NCI-H524 (cell line): ENCODE measurements at places on chromosomes 7 and 10.

- DNase-seq, result peak; percentile 96
These were observed 254.3 kb downstream of the CDK14 start for GRCh38 chr7:90850471-90850870.

- DNase-seq, result peak; percentile 34
These were observed 337.5 kb upstream of the KCND2 start for GRCh38 chr7:119935418-119936025.

- DNase-seq, result no peak
These were observed 114.9 kb upstream of the SORCS3 start for GRCh38 chr10:104526188-104526587.

DNA sequence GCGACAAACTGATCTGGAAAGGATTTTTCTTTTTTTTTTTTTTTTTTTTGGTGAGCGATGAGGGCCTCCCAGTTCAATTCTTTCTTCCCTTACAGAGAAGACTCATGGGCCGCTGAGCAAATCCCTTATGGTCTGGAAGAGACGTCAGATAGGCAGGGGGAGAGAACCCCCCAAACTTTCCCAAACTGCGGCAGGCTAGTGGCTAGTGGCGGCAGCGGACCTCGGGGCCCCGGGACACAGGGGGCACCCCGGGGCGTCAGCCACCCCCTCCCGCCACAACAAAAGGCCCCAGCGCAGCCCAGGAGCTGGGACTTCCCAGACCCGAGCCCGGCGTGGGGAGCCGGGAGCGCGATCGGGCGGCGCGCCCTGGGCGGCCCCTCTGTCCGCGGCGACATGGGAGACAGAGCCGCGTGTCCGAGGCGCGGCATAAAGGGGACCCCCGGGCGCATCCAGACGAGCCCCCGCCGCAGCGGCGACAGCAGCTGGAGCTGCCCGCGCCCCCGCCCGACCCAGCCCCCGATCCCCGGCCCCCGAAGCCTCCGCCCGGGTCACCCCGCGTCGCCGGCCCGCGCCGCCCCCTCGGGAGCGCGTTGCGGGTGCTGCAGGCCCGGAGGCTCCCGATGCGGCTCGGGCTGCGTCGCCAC lies 755 bp downstream of the FAM171A1 start:
- no peak for DNase-seq

DNA sequence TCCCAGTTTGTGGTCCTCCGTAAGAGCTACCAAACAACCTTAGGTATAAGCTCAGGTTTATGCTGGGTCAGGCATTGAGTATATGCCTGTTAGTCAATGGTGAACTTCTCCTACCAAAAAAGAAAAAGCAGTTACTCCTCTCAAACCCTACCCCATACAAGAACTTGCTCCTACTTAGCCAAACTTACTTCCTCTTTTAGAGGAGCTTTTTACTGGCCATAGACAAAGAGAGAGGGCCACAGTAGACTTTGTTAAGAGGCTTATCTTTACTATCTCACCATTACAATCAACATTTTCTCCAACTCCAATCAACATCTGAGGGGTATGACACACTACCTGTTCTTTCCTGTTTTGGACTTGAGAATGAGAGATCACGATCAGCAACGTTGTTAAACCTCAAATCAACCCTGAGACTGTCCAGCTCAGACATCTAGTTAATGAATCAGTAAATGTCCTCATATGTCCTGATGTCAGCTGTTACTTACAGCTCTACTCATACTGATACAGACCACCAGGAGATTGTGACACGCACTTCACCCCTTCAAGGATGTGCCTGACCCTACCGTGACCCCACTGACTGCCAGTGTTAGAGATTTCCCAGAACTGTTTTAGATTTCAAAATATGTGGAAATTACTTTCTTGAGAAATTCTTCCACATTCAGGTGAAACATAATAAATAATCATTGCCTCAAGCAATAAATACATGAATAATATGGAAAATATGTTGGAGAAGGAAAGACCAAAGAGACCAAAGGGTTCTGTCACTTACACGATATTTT lies 18.4 kb upstream of the CCDC71L start:
- DNase-seq, result no peak

- DNase-seq, result no peak
These were observed 109.7 kb downstream of the ELMO1 start for GRCh38 chr7:37338966-37339365.

DNA sequence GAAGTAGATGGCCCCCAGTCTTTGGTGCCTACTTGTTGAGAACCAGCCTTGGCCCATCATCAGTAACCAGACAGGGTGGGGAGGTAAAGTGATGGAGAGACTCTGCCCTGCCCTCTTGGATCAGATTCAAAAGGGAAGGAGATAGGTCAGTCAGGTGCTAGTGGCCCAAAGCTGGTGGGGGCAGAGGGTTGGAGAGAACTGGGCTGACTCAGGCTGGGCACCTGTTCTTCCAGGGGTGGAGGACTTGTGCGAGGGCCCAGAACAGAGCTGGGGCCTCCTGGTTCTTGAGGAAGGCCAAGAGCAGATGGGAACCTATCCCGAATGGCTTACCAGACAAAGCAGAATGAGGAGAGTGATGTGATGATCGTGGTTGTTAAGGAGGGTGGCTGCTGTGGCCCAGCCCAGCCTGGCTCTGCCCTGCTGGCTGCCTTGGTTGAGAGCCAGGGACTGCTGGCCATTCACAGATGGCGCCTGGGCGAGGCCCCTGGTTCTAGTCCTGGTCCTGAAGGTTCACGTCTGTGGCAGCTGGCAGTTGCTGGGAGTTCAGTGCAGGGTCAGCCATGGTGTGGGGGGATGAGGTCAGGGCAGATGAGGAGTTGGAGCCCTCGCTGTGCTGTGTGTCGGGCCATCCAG lies 36.6 kb downstream of the PALD1 start:
- no peak for DNase-seq

- DNase-seq, result no peak
These were observed 10.5 kb downstream of the CRCP start for GRCh38 chr7:66125052-66125694.

GRCh38 chr7:150778738-150779301 lies 21.3 kb downstream of the TMEM176B start:
- peak; percentile 74 for DNase-seq

- DNase-seq, result peak; percentile 1
These were observed 72.6 kb downstream of the FAM53B start for GRCh38 chr10:124671486-124672075.

- peak; percentile 93 for DNase-seq
These were observed 323.8 kb downstream of the DPP6 start for GRCh38 chr7:154375956-154376355.

- no peak for DNase-seq
These were observed 652 bp downstream of the KAZALD1 start for GRCh38 chr10:101062232-101063049.

DNA sequence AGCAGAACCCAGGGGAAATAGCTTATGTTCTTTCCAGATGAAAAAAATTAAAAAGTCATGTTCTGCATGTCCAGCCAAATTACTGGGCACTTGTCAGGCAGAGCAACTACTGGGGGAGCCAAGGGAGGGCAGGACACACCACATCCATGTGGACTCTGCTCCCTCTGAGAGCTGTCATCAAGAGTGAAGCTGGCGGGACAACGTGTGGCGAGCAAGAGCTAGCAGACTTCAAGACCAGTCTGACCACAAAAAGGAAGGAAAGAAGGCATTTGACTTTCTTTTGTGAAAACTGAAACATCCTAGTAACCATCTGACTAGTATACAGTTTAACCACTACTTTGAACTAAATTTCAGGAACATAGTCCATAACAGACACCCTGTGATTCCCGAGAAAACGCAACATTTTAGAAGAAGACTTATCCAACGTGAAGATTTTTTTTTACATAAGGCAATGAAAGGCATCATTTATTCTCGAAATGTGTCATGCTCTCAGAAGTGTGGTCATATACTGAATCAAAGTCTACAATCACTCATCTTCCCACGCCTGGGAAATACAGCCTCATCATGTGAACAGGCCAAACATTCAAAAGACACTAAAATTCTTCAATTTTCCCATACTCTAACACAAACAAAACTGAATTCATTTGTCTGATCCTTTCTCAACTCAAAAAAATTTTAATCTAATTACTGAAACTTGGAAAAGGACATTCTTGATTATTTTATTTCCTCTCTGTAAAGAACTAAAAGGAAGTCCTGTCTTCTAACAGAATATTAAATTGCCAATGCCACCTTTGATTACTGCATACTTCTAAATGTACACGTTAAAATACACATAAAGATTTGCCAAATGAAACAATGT lies 15.5 kb downstream of the CYTH3 start:
- DNase-seq, result no peak

DNA sequence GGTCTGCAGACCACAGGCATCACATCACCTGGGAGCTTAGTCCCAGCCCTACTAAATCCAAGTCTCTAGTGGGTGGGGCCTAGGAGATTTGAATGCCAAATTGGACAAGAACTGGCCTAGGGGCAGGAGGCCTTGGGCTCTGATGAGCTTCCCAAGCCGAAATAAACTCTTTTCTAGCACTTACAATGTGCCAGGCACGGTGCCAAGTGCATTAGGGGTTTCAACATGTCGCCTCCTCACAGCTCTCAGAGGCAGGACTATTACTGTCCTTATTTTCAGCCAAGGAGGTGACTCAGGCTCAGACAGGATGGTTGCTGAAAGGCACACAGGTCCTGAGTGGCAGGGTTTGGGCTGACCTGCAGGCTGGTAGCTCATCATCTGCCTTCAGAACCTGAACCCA lies 9.2 kb upstream of the CPA1 start:
- DNase-seq, result no peak

DNA sequence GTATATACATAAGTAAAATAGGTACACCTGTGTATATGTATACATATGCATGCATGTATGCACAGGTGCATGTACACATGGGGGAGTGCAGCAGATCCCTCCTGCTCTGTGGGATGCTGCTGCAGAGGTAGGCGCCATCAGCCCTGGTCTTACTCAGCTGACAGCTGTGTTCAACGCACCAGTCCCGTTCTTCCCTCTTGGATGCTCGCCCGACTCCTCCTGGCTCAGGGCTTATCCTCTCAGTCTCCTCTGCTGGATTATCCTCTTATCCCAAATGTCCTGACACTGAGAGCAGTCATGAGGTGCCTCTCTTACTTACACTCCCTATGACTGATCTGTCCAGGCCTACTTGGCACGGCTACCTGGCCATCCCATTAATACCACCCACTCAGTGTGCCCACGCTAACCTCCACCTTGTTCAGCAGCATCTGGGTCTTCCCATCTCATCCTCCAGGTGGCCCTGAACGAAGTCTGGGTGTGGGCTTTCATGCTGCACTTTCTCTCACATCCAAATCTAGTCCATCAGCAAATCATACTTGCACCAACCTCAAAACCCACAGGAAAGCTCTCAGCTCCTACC lies 357.1 kb downstream of the TCERG1L start:
- DNase-seq, result no peak

DNA sequence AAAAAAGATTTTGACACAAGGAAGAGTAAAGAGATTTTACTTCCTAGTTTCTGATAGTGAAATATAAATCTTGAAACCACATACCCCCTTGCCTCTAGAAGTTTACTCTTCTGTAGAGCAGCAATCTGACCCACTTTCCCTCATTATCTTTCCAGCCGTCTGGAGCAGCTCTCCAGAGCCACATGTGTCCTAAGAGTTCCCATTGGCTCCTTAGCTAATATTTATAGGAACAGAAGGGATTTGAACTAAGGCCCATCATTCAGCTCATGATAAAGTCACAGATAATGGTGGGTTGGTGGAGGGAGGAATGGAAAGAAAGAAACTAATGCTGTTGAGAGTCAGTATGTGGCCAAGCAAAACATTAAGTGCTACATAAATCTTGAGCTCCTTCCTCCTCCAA lies 121.8 kb downstream of the INHBA start:
- DNase-seq, result no peak

DNA sequence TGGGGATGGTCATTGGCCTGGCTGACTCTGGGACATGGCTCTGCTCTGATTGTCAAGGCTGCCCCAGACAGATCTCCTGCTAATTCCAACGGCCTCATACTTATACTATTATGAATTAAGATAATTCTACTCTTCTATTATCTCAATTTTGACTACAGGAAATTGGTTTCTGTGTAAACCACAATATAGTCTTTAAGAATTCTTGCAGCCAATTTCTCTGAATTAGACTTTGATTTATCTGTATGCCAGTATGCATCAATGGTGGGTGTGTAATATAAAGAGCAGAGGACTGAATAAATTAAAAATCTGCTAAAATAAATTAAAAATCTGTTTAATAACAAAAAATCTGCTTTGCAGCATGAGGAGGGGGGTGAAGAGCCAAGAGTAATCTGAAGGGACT lies 27.0 kb downstream of the HIBADH start:
- no peak for DNase-seq

DNA sequence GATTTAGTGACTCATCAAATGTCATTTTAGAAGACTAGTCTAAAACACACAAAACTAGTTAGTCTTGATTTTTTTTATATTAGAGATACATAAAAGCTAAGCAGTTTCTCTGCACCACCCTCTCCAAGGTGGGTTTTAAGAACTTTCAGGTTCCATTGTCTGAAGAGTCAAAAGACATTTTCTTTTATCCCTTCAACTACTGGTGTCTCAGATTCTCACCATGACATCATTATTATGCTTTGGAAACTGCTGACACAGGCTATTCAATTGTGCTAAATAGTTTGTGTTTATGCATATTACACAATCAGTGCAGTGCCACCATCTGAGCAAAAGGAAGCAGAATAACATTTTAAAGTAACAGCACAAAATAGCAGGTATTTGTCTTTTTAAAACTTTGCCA lies 52.2 kb downstream of the IGF2BP3 start:
- DNase-seq, result no peak

DNA sequence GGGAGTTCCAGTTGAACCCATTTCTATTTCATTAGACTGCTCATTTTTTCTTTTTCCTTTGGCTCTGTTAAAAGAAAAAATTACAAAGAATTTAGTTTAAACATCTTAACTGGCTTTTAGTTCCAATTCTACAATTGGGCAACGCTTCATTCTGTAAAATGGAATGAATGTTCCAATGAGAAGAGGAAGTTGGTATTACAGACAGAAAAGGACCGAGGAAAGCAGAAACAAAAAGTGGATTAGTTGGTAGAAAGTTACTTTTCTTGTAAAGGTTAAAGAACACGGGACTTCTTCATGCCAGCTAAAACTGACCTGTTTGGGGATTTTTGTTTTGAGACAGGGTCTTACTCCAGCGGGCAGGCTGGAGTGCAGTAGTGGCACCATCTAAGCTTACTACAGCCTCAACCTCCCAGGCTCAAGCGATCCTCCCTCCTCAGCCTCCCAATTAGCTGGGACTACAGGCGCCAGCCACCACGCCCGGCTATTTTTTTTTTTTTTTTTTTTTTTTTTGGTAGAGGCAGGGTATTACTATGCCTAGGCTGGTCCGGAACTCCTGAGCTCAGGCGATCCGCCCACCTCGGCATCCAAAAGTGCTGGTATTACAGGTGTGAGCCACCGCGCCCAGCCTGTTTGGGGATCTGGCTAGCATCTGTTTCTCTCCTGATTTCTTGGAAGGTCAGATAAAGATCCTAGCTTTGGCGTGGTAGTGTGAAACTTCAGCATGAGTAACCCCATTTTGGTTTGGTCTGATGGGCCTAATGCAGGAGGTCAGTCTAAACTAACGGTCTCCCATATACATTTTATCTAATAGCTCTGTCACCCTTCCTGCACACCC lies 1.3 kb upstream of the VDAC2 start:
- no peak for DNase-seq

- no peak for DNase-seq
These were observed 98.0 kb upstream of the GLCCI1 start for GRCh38 chr7:7870555-7870954.

- DNase-seq, result no peak
These were observed 92.7 kb upstream of the MKX start for GRCh38 chr10:27838361-27838760.
